ENCODE measurements at places on chromosomes 13 and 19. TPM values are rescaled to one million over a fixed set of nuclear protein-coding genes. Genes with fewer than 3 reads are reported as not detected.

The TEKTIP1 gene
- total RNA-seq, result 0.90 TPM

DNA sequence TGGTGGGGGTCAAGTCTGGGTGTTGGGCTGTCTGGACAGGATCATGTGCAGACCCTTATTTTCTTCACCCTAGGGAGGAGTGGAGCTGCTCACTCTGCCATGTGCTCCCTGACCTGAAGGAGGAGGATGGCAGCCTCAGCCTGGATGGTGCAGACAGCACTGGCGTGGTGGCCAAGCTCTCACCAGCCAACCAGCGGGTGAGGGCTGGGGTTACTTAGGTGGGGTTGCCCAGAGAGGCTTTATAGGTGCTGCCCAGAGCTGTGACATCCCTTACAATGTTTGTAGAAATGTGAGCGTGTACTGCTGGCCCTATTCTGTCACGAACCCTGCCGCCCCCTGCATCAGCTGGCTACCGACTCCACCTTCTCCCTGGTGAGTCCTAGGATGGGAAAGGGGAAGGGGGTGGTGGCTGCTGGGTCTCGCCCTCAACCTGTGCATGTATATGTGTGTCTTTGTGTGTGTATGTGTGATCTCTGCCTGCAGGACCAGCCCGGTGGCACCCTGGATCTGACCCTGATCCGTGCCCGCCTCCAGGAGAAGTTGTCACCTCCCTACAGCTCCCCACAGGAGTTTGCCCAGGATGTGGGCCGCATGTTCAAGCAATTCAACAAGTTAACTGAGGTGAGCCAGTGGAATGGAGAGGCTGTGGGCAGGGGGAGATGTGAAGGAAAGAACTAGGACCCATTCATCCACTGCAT is 5.1 kb downstream of the CHMP2A start:
- DNase-seq, result no peak

DNA sequence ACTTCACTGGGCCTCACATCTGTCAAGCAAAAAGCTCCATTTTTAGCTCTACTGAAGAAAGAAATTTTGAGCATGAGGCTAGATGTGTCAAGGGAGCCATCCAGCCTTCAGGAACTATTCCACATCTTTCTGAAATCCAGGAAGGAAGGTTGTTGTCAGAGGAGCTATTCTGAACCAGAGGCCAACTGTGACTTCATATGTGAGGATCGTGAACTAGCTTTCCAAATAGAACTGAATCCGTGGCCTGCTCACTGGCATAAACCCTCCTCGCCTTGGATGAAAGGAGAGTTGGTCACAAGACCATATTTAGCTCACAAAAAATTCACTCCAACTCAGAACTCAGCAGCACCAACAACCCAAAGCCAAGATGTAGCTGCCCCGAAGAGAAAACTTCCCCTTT is 195.8 kb downstream of the FOXO1 start:
- no peak for DNase-seq

DNA sequence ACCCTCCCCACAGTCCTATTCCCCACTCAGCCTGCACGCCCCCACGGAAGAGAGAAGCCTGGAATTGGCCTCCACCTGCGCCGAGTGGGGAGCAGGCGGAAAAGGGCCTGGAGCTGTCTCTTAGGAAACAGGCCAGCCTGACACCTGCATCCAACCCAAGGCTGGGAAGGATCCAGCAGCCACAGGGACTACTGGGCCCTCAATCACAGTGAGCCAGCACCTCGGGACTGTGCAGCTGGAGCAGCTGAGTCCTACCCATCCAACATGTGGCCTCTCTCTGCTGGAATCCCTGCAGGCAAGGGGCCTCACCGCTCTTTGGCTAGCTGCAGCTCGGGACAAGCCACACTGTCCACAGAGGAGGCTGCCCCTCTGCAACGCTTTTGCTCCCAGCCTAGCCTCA is 8.3 kb upstream of the EPHX3 start:
- DNase-seq, result no peak

All from posterior vena cava (tissue), 2 donors.